ENCODE measurements at places on chromosomes 5 and 9.

- DNase-seq: no peak
Measured at GRCh38 chr9:113589407-113589806, 125.9 kb downstream of the RGS3 start.

- no peak for DNase-seq
Measured at GRCh38 chr5:114360357-114360756, 1.5 kb upstream of the KCNN2 start.

DNA sequence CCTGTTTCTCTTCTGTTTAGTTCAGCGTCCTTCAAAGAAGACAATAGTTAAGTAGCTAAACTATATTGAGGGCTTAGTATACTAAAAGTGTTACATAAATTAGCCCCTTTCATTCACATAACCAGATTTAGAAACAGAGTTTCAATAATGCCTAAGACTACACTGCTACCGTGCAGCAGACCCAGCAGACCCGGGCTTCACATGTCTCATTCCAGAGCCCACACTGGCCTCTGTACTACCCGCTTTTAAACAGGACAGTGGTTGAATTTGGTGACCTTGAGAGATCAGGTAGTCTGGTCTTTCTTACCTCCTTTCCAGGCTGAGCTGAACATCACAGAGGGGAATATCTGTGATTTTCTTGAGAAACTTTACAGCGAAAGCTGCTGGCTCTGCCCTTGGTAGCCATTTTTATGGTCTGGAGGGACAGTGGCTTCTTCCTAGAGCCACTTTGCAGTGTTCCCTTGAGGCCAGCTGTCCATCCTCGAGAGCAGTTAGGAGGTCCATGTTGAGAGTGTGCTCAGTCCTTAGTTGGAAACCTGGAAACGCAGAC lies 56.5 kb downstream of the SLC22A5 start:
- DNase-seq: no peak

GRCh38 chr5:74250304-74251102 lies 390.0 kb downstream of the ENC1 start:
- no peak for DNase-seq

DNA sequence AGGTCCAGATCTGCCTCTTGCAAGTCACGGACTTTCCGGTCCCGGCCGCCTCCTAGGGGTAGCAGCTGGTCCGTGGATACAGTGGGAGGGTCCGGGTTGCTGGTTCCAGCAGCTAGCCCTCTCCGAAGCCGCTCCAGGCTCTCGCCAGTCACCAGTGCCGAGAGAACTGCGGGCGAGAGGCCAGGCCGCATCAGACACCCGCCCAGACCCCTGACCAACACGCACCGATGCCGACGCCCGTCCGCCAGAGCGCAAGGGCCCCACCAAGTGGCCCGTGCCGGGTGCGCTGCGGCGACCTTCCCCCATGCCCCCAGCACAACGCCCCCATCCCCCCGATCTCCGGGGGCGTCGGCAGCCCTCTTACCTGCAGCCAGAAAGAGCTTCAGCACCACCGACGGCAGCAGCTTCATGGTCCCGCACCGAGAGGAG lies 470 bp downstream of the HBEGF start:
- no peak for DNase-seq

DNA sequence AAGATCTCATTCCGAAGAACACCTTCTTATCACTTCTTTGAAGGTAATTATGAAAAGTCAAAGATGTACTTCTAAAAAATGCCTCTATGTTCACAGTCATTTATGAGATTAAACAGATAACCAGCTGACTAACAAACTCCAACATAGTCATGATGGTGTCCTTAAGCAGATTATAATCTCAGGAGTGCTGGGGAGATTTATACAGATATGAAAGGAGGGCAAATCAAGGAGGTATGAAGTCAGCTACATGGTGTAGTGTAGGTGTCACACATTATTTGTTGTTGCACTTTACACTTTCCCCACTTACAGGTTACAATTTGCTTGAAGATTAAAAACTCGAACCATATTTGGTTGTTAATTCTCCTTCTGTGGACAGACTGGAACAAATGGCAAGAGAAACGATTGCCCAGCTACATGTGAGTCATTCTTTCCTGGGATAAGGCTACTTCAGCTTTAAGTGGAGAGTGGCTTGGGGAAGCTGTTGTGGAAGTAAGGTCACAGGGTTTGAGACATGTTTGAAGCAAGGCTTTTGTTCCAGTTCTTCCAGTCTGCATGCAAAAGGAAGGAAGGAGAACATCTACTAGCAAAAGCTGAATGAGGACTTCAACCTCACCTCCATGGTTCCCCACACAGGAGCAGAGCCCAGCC lies 320.1 kb downstream of the ADGRV1 start:
- no peak for DNase-seq

GRCh38 chr9:2916382-2916985 lies 72.6 kb upstream of the PUM3 start:
- DNase-seq: no peak

GRCh38 chr9:76564297-76564696 lies 105.3 kb downstream of the GCNT1 start:
- peak; percentile 15 for DNase-seq

DNA sequence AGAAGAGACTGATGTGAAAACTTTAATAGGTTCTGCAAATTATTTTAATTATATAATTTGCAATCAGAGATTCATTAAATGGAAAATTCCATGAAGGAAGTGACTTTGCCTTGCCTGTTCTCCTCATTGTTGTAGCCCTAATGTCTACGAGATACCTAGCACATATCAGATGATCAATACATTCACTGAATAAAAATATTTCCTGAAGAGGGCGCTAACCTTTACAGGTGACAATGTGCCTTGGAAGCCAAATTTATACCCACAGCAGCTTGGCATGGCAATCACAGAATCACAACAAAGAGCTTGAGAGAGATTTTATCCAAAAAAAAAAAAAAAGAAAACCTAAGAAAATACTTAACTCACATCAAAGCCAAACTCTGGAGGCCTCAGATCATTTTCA lies 17.4 kb downstream of the HAUS6 start:
- no peak for DNase-seq

DNA sequence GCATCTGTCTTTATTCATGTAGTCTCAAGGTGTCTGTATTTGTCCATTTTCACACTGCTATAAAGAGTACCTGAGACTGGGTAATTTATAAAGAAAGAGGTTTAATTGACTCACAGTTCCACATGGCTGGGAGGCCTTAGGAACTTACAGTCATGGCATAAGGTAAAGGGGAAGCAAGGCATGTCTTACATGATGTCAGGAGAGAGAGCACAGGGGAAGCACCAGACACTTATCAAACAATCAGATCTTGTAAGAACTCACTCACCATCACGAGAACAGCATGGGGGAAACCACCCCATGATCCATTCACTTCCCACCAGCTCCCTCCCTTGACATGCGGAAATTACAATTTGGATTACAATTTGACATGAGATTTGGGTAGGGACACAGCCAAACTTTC lies 44.2 kb downstream of the NLN start:
- no peak for DNase-seq

GRCh38 chr5:108503986-108504385 lies 122.1 kb upstream of the FBXL17 start:
- DNase-seq: no peak

- DNase-seq: no peak
Measured at GRCh38 chr5:10612251-10612650, 48.4 kb downstream of the ANKRD33B start.

DNA sequence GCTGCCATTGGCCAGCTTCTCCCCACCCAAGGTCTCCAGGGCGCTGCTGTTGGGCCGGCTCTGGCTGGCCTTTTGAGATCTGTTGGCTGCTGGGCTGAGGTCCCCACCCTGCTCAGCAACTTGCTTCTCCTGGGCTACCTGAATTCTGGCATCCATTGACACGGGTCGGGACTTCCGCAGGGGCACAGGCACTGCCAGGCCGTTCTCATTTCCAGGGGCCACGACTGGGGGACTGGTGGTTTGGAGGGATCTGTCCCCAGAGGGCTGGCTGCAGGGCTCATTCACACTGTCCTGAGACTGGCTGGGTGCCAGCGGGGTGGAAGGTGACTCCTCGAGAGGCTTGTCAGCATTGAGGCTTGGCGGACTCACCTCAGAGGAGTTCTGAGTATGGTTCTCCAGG lies 87.1 kb upstream of the FBXW11 start:
- no peak for DNase-seq

GRCh38 chr5:57784121-57784520 lies 301.5 kb upstream of the ACTBL2 start:
- DNase-seq: no peak

GRCh38 chr5:78565395-78565794 lies 83.2 kb downstream of the LHFPL2 start:
- DNase-seq: no peak

DNA sequence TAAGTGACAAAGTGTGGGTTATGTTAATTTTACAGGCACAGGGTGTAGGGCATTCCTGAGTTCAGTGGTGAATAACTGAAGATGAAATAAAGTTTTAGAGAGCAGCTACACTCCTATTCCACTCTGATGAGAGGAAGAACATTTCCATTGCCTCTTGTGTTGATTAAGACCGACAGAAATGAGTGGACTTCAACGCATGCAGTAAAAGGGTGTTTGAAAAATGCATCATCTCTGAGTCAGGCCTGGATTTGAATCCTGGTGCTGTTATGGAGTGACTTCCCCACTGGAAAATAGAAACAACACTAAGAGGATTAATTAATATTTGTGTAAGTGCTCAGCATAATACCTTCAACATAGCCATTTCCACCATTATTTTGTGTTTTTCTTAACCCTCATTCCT lies 86.3 kb downstream of the PRR16 start:
- no peak for DNase-seq

DNA sequence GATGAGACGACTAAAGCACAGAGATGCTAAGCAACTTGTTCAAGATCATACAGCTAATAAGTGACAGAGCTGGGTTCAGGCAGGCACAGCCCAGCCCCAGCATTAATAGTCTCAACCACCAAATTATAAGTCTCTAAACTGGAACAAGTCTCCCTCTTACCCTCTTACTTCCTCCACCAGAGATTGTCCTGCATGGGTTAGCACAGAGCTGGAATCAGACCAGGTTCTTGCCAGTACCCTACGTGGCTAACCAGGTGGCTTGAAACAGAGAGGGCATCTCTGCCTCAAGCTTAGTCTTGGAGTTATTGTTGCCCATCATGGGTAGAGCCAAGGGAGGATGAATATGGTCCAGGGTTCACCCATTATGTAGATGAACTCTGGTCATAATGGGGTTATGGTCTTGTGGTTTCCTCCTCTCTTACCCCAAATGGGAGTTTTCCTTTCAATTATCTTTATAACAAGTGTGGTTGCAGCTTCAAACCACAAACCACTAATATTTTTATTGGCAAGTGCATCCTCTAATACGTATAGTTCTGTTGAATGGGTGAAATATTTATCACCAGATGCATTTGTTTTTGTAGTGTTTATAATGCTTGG lies 8.3 kb upstream of the XPA start:
- no peak for DNase-seq

DNA sequence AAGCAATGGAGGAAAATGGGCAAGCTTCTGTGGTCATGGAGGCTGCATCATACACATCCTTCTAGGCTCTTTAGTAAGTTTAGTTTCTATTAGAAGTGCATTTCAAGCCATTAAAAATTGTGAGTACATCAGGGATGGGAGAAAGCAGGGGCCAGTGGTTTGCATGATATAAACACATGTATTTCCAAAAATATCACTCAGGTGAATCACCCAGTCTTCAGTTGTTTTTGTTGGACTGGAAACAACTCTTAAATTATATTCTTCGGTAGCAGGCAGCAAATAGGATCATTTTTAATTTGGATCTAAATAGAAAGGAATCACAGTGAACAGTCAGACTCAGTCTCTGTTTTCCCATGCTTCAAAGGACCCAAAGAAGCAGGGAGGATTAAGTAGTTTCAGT lies 657.9 kb downstream of the TLR4 start:
- no peak for DNase-seq

DNA sequence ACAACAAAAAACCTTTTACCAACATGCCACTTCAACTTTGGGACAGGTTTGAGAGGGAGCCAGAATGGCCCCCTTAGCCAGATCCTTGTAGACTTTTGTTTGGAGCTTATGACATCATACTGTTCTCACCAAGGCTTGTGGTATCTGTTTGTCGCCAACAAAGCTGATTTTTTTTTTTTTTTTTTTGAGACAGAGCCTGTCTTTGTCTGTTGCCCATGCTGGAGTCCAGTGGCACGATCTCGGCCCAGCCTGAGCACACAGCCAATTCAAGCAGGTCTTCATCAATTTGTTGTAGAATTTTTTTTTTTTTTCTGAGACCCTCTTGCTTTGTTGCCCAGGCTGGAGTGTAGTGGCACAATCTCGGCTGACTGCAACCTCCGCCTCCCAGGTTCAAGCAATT lies 26.4 kb upstream of the NTNG2 start:
- no peak for DNase-seq

- DNase-seq: no peak
Measured at GRCh38 chr9:95515272-95516113, 1.3 kb downstream of the PTCH1 start.

GRCh38 chr5:36374266-36374862 lies 72.7 kb upstream of the RANBP3L start:
- no peak for DNase-seq

DNA sequence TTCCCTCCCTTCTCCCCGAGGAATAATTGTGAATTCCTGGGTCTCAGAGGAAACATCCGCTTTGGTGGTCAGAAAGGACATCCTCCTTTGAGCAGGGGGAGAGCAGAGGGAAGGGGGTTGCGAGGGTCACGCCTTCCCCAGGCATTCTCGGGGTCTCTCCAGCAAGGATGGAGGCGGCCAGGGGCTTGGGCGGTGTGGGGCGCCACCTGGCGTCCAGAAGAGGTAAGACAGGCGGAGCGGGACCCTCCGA lies 129.1 kb downstream of the KCNIP1 start:
- no peak for DNase-seq

GRCh38 chr9:121201045-121201737 lies 478 bp downstream of the RAB14 start:
- no peak for DNase-seq

- no peak for DNase-seq
Measured at GRCh38 chr9:126583144-126583760, 30.5 kb upstream of the LMX1B start.

DNA sequence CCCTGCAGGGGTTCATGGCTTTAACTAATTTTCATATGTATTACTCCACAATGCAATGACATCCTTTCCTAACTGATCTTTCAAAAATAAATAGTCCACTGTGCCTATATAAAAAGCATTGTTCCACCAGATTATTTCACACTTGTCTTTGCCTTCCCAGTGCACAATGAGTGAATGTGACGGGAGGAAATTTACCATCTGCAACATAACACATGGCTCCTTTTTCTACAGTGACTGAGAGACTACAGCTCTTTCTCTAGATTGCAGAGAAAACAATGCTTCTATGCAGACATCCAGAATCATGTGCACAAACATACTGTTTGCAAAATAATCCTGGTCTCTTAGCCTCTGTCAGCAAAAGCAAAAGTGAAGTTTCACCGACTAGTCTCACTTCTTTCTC lies 483.7 kb upstream of the PIK3R1 start:
- DNase-seq: no peak

Measured in HFF-Myc (cell line).